ENCODE measurements at places on chromosomes 12 and 14.

GRCh38 chr12:114817571-114818425 is 133.8 kb upstream of the TBX3 start:
- DNase-seq: peak; percentile 26

- DNase-seq: no peak
Observed at GRCh38 chr14:69657950-69658355, 46.6 kb downstream of the SUSD6 start.

- peak; percentile 78 for DNase-seq
Observed at GRCh38 chr12:124388679-124389137, 93.8 kb downstream of the RFLNA start.

- DNase-seq: no peak
Observed at GRCh38 chr12:101772012-101772775, 32.9 kb upstream of the SYCP3 start.

DNA sequence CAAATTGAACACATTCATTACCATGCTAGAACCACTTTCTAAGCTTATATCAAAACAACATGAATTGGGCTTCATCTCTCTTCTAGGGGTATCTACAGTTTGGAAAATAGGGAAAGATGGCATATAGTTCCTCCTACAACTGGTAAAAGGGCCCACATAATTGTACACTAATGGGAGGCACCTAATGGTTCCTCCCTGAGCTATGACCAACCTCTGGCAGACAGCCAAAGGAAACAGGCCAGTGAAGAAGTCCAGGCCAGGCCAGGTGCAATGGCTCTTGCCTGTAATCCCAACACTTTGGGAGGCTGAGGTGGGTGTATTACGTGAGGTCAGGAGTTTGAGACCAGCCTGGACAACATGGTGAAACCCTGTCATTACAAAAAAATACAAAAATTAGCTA is 23.2 kb upstream of the APOF start:
- no peak for DNase-seq

GRCh38 chr12:42490261-42490842 is 99.2 kb downstream of the PRICKLE1 start:
- DNase-seq: no peak

- no peak for DNase-seq
Observed at GRCh38 chr14:39680777-39681176, 248.5 kb upstream of the FBXO33 start.

DNA sequence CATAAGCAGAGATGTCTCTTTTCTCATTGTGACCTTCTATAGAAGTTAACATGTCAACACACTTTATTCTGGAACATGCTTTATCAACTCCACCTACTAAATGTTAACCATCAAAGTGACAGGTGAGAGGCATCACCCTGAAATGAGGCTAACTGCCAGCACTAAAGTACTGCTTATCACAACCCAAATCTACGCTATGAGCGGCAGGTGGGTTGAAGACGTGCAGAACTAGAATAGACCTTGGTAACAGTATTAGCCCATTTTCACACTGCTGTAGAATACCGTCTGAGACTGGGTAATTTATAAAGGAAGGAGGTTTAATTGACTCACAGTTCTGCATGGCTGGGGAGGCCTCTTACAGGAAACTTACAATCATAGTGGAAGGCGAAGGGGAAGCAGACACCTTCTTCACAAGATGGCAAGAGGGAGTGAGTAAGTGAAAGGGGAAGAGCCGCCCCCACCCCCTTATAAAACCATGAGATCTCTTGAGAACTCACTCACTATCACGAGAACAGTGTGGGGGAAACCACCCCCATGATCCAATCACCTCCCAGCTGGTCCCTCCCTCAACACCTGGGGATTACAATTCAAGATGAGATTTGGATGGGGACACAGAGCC is 359.0 kb downstream of the SEC23A start:
- DNase-seq: no peak

DNA sequence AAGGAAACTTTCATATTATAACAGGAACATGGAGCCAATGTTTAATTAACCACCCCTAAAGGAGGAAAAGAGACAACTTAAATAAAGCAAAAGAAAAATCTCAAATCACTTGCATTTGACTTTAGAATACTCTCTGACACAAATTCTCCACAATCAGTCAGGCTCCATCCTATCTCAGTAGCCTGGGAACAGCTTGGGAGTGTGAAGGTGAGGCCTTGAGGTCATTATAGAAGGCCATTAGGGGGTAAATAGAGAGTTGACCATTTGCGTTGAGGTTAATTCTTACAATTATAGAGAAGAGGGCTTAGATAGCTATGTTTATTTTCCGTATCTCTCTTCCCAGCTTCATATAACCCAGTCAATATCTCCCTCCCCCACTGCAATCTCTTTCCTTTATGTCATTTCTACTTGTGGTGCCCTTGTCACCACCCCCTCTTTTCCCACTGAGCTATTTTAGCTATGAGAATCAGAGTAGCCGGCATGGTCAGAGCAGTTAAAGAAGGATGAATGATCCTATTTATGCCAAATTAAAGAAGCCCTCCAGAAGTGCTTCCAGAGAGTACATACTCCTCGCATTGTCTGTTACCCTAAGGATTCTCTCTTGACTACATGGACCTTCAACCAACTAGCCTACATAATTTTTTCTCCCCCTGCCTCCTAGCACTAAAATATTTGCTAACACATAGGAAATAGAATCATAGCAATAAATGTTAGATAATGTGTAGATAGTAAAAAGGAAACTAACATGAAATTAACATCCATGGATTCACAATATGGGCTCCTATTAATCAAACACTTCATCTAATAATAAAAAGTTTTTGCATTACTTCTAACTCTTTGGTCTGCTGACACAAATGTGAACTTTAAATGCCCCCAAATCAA is 135.2 kb upstream of the KRR1 start:
- no peak for DNase-seq

DNA sequence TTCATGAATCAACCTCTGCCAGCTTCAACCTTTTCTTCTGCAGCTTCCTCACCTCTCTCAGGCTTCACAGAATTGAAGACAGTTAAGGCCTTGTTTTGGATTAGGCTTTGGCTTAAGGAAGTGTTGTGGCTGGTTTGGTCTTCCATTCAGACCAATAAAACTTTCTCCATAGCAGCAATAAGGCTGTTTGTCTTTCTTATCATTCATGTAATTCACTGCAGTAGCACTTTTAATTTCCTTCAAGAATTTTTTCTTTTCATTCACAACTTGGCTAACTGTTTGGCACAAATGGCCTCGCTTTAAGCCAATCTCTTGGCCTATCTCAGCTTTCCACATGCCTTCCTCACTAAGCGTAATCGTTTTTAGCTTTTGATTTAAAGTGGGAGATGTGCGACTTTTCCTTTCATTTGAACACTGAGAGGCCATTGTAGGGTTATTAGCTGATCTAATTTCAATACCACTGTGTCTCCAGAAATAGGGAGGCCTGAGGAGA is 229.5 kb downstream of the IPO8 start:
- DNase-seq: no peak

GRCh38 chr12:88453323-88453722 is 126.9 kb downstream of the KITLG start:
- peak; percentile 14 for DNase-seq

DNA sequence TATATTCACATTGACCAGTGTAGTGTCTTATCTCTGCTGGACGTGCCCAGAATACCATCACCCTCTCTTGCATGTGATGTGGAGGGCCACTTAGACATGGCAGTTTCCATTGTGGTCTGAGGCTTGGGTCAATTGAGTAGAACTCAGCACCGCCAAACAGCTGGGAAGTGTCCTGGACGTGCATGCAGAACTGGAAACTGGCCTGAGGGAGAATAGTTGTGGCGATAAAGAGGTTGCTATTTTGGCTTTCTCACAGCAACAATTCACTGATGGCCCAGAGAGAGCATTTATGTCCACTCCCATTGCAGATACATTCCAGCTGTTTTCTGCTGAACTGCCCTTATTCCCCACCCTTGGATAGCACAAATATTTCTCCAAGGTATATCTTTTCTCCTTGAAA is 210.1 kb upstream of the DAAM1 start:
- DNase-seq: no peak

DNA sequence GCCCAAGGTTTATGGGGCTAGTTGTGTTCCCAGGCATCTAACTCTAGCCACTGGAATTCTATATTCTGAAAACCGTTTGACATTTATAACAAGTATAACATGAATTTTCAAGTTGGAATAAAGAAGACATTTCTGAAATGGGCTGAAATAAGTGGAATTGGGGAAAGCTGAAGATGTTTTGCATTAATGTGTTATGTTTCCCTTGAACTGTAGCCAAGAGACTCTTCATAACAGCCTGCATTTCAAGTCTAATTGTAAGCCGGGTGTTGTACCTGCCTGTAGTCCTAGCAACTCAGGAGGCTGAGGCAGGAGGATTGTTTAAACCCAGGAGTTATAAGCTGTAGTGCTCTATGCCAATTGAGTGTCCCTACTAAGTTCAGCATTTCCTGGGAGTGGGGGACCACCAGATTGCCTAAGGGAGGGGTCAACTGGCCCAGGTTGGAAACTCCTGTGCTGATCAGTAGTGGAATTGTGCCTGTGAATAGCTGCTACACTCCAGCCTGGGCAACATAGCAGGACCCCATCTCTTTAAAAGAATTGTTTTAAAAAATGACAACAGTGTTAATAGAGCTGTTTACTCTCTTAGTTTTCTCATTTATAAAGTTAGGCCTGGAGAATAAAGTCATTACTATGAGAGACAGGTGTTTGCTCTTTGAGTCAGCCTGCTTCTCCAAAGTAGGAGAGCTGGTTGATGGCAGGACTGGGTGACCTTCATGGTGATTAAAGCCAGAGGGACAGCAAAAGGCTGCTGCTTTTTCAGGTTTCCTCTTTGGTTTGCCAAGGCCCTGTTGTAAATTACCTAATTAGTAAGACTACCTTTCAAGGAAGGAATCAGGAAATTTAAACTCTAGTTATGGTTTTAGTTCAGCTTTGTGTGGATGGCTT is 483.6 kb upstream of the RGS6 start:
- no peak for DNase-seq

DNA sequence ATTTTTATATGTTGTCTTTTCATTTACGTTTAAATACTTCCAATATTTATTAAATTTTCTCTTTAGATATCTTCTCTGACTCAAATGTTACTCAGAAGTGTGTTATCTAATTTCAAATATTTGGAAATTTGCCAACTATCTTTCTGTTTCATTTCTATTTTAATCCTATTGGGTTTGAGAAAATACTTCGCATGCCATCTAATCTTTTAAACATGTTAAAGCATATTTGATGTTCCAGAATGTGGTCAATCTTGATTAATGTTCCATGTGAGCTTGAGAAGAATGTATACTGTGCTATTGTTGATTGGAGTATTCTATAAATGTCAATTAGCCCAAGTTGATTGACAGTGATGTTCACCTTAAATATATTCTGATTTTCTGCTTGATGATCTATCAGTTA is 11.9 kb upstream of the DCN start:
- DNase-seq: no peak

GRCh38 chr14:100737526-100737925 is 10.8 kb downstream of the DLK1 start:
- DNase-seq: no peak

GRCh38 chr14:61555056-61555838 is 140.1 kb upstream of the HIF1A start:
- no peak for DNase-seq

DNA sequence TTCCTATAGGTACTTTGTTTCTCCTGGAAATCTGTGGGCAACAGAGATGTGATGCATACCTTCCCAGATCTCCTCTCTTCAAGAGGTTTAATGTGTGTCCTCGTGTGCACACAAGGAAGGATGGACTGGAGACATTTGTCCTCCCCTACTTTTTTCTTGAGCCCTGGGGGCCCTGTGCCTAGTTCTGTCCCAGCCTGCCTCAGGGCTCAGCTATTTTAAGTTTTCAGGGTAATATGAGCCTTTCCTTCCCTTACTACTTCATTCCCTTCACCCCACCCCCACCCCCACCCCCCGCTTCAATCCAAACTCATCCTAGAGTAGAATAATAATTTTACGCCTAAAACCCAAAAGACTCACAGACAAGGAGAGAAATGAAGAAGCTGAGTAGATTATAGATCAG is 446 bp downstream of the STAC3 start:
- no peak for DNase-seq

DNA sequence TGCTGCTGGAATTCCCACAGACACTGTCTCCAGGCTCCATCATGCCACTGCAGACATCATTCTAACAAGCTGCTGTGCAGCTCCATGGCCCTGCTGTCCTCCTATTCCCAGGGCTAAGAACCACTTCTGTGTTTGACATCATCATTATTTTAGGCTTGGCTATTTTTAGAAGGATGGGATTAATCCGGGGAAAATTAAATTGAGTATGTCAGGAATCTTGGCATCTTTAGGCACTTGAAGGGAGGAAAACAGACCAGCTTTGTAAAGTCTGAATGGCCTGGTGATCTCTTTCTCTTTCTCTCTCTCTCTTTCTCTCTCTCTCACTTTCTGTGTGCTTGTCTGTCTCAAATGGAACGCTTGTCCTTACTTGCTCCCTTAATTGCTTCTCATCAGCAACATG is 568.3 kb upstream of the FLRT2 start:
- DNase-seq: no peak

DNA sequence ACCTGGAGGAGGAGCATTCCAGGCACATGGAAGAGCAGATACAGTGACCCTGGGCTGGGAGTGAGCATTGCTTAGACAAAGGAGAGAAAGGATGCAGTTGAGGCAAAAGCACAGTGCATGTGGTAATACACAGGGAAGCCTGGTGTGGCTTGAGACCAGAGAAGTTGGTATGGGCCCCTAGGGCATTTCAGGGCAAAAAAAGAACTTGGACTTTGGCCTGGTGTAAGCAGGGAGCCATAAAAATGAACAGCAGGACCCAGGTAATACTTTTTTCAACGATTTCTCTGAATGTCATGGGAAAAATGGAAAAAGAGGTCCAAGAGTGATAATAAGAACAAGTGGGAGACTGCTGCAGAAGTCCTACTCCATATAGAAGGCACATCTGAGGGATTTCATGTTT is 163.9 kb downstream of the ASCL4 start:
- DNase-seq: no peak

DNA sequence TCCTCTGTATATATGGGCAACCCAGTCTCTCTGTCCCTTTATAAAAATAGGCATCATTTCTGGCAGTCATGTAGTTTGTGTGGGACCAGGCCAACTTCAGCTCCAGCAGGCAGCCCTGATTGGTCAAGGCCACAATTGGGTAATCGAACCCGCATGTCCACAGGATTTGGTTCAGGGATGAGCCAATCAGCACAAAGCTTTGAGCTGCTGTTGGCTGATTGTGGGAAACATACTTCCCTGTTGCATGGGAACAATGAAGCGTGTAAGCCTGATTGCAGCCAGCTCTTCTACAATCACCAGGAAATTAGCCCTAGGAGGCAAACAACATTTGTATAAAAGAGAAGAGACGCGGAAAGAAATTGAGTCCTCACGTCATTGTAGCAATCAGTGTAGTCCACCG is 328.6 kb downstream of the PCNX1 start:
- DNase-seq: no peak

GRCh38 chr12:41935911-41936310 is 208.8 kb downstream of the GXYLT1 start:
- DNase-seq: no peak

DNA sequence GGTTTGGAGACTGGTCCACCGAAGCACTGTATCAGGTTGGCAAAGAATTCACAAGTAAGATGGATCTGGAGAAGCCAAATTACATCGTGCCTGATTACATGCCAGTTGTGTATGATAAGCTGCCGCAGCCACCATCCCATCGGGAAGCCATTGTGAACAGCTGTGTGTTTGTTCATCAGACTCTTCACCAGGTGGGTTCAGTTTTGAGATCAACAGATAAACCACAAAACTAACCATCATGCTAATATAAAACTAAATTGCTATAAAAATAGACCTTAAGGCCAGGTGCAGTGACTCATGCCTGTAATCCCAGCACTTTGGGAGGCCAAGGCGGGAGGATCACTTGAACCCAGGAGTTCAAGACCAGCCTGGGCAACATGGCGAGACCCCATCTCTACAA is 58.9 kb downstream of the HSP90AA1 start:
- no peak for DNase-seq
